Jurkat, Clone E6-1 (cell line): ENCODE measurements at places on chromosomes 3 and 15.

DNA sequence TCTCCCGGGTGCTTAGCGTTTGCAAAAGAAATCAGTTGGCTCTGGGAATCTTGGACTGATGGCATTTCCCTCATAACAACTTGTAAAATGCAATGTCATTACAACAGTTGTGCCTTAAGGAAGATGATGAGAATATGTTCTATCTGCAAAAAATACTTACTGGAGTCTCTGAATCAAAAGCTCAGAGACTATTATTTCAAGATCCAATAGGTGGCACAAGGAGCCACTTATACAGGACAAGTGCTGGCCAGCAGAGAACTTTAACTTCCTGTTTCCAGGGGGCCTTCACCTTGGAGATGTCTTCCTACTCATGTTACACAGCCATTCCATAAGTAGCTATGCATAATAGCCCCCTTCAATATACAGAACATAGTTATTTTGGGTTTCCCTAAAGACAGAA is 8.9 kb upstream of the RPS27L start:
- peak; percentile 39 for DNase-seq

- no peak for DNase-seq
These were observed 176.4 kb upstream of the MDFIC2 start for GRCh38 chr3:70488816-70489215.

- DNase-seq, result no peak
These were observed 5.7 kb downstream of the NT5DC2 start for GRCh38 chr3:52527732-52528585.

GRCh38 chr3:77207753-77208152 is 167.9 kb downstream of the ROBO2 start:
- DNase-seq, result no peak

- DNase-seq, result no peak
These were observed 163.9 kb downstream of the SMAD6 start for GRCh38 chr15:66865622-66866611.

DNA sequence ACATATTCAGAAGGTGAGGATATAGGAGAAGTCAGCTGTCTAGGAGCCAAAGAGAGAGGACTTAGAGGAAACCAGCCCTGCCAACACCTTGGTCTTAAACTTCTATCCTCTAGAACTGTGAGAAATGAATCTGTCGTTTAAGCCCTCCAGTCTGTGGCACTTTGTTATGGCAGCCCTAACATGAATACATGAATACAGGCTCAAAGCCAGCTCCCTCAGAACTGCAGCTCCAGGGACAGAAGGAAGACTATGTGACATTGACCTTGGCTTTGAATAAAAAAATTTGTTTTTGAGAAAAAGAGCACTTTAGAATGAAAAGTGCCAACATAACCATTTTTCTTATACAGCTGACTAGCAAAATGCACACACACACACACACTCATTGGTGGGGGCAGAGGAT is 110.9 kb upstream of the ATP2B2 start:
- DNase-seq, result no peak

DNA sequence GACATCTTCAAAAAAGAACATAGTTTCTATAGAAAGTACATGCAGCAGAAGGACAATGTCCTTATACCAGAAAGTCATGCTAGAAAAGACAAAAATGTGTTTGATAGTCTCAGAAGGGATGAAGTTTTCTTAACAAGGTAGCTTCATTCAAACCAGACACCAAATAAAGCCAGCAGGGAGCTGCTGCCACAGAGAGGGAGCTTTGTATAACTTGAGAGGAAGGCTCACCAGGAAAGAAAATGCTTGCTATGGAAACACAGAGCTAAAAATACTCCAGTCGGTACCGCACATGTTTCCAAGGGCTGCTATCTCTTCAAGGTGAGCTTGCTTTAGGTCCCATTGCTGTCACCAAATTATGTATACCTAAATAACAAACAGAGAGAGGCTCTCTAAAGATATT is 1074.8 kb upstream of the ALCAM start:
- DNase-seq, result no peak

DNA sequence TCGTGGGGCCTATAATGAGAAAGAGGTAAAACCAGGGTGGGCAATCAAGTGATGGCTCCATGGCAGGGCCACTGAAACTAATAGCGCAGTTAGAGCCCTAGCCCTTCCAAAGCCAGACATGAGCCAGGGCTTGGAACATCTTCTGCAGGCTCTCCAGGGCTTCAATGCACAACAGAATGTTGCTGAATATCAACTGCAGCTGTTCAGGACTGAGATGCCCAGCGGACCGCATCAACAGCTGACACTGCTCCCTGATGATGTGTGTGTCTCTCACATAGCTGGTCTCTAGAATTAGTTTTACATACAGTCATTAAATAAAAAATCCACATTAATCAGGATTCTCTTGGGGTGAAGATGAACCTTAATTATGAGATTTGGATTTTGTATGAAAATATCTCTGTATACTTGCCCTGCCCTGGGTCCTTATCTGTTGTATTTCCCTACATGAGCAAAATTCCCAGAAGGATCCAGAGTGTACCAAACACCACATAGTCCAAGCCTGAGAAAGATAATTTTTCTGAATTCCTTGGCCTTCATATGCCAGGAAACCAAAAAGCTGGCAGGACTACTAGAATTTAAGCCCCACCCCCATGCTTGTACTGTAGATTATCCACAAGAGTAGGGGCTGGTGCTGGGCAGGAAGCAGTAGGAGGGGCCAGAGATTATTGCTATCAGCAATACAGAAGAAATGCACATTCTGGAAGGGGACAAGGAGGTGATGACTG is 7.7 kb upstream of the GOLGB1 start:
- DNase-seq, result no peak

DNA sequence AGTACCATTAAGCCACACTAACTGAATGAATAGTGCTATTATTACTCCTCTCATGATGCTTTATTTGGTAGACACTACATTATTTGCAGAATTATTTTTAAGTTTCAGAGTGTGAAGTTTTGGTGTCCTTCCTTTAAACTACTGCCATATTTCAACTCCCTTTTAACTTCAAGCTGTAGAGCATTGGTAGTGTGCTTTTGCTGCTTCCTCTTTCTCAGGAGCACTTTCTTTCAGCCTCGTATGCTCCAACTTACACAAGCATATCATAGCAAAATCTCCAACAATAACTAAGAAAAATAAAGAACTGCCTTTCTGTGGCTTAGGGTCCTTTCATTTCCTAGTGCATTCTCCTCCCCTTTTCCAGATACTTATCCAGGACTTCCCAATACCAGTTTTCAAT is 476.4 kb upstream of the AGTR1 start:
- DNase-seq, result no peak

DNA sequence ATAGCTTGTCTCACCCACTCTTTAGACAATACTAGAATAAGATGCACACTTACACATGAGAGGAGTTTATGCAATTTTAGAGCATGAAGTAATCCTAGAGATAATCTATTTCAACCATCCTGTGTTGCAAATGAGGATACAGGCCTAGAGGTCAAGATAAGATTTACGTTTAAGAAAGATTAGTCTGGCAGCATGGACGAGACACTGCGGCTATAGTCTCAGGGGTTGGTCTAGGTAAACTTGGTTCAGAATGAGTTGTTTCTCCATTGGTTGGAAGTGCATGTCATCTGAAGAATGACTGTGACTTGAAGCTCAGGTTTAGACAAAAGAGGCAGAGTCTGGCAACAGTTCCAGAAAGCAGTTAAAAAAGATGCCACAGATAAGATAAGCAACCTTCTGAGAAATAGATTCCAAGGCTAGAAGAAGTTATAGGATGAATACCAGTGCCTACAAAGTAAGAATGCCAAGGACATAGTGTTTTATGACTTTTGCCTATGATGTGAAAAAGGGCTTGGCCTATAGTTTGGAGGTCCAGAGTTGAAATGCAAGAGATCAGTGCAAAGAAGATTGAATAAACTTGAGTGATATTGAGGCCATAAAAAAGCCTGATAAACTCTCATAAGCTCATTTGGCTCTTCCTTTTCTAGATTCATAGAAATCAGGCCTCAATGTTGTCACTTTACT is 631.0 kb downstream of the SQOR start:
- no peak for DNase-seq

DNA sequence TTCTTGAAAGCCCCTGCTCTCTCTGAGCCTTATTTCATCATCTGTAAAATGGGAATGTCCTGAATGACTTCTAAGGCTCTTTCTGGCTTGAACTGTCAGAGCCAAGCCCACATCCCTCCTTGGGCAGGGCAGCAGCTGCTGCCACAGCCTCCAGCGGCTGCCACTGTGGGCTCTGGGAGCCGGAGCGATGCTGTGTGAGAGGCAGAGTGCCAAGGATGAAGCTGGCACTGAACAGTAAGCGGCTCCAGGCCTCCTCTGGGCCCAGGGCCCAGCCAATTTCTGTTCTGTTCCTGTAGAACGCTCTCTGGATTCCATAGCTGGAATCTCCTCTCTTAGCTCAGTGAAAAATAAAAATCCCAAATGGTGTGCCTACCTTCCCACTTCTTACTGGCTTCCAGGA is 4.4 kb downstream of the CPLX3 start:
- DNase-seq, result no peak

DNA sequence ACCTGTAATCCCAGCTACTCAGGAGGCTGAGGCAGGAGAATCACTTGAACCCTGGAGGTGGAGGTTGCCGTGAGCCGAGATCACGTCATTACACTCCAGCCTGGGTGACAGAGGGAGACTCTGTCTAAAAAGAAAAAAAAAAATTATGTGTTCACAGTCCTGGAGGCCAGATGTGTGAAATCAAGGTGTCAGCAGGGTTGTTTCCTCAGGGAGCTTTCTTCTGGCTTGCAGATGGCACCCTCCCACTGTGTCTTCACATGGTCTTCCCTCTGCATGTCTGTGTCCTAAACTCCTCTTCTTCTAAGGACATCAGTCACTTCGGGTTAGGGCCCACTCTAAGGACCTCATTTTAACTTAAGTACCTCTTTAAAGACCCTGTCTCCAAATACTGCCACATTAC is 56.1 kb upstream of the UBE2E1 start:
- no peak for DNase-seq

GRCh38 chr15:70547846-70548487 is 215.4 kb downstream of the UACA start:
- no peak for DNase-seq

DNA sequence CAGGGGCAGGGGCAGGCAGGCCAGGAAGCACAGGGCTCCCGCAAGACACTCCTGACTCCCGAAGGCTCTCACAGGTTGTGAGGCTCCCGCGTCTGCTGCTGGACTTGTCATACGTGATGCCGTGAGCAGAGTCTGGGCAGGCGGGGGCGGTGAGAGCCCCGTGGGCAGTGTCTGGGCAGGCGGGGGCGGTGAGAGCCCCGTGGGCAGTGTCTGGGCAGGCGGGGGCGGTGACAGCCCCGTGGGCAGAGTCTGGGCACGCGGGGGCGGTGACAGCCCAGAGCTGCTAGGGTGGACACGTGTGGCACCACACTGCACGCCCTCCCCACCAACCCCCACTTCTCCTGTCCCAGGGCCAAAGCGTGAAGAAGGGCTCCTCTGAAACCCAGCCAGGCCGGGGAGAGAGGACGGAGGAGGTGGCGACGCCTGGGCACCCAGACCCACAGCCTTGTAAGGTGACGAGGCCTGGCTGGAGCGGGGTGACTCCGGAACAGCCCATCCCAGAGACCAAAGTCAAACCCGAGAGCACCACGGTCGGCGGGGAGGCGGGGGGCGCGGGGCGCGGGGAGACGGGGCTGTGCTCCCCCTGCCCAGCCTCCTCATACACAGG is 35.0 kb downstream of the TNK2 start:
- no peak for DNase-seq

DNA sequence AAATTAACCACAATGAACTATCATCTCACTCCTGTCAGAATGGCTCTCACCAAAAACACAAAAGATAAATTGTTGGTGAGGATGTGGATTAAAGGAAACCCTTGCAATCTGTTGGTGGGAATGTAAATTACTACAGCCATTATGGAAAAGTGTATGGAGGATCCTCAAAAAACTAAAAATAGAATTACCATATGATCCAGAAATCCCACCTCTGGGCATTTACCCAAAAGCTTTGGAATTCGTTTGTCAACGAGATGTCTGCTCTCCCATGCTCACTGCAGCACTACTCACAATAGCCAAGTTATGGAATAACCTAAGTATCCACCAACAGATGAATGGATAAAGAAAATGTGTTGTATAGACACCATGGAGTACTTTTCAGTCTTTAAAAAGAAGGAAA is 21.6 kb downstream of the FSIP1 start:
- DNase-seq, result no peak

DNA sequence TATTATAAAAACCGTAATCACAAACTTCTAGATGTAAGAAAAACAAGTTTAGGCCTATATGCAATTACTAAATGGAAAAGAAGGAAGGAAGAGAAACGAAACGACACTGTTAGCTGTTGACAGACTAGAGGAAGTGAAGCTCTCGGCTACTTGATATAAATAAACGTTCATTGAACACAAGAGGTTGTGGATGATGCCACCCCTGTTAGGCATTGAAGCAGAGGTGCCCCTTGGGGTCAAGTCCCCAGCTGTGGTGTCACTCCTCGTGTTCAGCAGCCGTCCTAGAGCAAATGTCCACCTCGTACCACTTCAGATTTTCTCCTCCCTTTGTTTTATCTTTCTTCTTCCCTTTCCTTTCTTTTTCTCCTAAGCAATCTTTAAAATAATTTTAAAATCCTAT is 146.5 kb upstream of the UBE2E1 start:
- DNase-seq, result no peak

DNA sequence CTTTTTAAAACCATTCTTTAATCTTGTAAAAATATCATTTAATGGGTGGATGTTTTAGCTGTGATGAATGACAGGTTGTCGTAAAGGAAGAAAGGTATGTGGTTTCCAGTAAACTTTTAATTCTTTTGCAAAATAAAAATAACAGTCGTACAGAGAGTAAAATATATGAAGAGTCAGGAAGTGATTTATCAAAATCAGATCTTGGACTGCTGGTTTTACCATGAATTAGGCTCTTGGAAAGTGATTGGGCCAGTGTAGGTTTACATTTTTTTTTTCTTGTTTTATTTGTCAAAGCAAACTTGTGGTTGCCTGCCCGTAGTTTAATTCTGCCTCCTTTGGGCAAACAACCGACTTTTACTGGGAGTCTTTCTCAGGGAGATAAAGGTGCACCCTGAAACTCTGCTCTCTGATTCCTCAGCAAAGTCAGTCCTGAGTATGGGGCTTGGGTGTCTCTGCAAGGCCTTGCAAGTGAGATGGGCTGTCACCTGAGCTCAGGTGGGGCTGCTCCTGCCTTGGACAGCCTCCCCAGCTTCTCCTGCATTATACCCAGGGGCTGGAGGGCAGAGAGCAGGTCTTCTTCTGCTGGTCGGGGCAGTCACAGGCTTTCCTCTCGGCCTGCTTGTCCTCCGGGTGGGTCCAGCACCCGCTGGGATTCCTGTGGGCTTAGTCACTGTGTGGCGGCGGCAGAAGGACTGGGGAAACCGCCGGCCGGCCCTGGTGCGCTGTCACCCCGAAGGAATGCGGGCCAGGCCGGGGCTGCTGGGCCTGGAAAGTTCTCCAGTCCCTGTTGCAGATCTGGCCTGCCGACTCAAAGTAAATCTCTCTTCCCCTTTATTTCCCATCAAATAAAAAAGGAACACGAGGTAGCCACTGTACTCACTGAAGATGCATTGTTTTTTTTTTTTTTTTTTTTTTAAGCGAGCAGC is 79.0 kb downstream of the IGF1R start:
- no peak for DNase-seq

GRCh38 chr3:42819351-42819965 is 10.2 kb downstream of the ACKR2 start:
- DNase-seq, result no peak
